ENCODE measurements at places on chromosomes 5 and 9.

- no peak for DNase-seq
Measured at GRCh38 chr9:70229026-70229425, 29.8 kb upstream of the SMC5 start.

DNA sequence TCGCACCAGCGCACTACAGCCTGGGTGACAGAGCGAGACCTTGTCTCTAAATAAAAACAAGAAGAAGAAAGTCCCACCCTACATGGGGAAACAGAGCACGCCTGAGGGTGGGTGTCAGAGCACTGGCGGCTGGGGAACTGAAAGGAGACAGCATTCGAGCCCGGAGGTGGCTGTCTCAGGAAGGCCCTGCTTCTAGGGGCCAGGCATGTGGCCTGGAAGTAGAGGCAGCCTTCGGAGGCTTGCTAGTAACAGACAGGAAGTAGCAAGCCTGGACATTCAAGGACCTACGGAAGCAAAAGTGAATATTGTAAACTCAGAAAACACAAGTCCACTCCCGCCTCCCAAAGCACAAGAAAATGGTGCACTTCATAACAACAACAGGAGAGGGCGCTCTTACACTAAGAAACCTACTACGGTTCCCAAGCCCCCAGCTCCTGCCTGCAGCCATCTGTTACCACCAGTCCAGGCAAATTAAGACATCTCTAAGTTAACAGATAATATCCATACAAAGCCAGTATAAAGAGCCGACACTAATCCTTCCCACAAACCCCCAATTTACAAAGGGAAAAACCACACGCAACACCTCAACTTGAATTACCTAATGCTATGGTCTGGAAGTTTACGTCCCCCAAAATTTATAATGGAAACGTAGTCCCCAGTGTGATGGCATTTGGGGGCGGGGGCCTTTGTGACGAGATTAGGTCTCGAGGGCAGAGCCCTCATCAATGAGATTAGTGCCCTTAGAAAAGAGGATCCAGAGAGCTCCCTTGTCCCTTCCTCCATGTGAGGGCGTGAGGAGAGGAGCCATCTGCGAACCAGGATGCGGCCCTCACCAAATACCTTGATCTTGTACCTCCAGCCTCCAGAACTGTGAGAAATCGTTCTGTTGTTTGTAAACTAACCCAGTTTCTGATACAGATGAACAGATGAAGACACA is 7.7 kb downstream of the RASGEF1C start:
- no peak for DNase-seq

- no peak for DNase-seq
Measured at GRCh38 chr9:19027825-19028224, 5.2 kb downstream of the SAXO1 start.

DNA sequence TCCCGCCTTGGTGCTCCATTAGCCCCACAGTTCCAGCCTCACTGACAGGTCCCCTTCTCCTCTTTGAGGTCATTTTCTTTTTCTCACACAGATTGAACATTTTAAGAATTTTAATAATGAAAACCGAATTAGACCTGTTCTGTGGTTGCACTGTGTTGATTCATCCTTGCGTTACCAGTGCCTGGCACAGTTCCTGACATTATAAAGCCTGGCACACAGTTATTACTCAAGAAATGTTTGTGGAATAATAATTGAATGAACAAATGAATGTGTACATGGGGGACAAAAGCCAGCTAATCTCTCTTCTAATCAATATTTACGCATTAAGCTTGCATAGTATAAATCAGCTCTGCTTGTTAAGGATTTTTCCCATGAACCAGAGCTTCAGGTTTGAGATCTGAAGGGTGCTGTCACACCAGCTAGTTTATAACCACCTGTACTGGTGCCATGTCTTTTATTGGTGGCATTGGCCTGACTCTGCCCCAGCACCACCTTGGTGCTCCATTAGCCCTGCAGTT is 80.0 kb downstream of the SV2C start:
- no peak for DNase-seq

GRCh38 chr9:114406441-114406840 is 18.7 kb upstream of the AKNA start:
- DNase-seq = no peak

- no peak for DNase-seq
Measured at GRCh38 chr5:157599565-157599964, 24.0 kb upstream of the ADAM19 start.

GRCh38 chr9:113973963-113974413 is 97.9 kb downstream of the ZNF618 start:
- no peak for DNase-seq

GRCh38 chr9:127330501-127330900 is 65.9 kb downstream of the GARNL3 start:
- no peak for DNase-seq

DNA sequence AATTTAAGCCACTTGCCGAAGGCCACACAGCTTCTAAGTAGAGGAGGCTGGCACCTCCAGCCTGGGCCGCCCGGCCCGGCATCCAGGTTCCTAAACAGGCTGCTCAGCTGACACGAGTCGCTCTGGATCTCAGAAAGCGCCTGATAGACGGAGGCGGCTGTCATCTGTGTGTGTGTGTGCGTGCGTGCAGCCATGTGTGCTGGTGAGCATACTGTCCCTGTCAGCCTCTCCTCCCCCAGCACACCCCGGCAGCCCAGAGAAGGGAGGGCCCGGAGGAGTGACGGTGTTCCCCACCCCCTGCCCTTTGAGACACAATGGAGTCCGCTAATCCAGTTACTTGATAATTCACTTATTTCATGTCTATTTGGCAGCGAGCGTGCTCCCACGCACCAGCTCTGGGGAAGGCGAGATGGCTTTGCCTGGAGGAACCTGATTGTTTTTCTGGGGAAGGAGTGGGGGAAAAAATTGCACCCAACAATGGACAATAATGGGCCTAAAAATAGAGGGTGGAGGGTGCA is 20.0 kb downstream of the NTNG2 start:
- no peak for DNase-seq

DNA sequence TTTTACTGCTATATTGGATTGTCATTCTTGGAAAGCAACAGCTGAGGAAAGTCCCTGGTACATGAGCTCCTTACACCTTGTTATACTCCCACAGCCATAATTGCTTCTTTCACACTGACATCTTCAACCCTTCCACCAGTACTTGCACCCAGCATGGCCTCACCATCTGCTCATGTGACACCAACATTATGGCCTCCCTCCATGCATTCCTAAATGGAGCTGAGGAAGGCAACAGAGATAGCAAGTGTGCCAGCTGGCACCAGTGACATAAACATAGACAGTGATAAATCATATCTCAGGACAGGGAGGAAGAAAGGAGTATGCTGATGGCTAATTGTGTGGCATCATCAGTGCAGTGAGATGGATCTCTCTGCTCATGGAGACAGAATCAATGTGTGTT is 119.5 kb downstream of the BAAT start:
- no peak for DNase-seq

- no peak for DNase-seq
Measured at GRCh38 chr9:36793277-36793676, 220.6 kb downstream of the MELK start.

- DNase-seq = no peak
Measured at GRCh38 chr5:56314529-56314928, 81.4 kb upstream of the ANKRD55 start.

- DNase-seq = no peak
Measured at GRCh38 chr9:4137681-4138099, 162.2 kb downstream of the GLIS3 start.

DNA sequence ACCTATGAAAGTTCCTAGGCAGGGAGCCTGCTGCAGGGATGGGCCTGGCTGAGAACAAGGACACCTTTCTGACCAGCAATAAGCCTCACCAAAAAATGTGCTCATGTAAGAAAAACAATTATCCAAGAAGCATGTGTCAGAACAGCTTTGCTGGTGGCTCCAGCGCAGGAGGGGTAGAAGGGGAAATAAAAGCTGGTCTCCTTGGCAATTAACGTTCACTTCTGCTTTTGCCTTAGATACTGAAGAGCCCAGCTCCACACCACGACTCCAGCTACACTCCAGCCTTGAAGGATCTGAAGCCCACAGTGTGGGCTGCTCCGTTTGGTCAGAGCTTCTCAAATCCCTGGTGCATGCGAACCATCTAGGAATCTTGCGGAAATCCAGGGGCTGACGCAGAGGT is 107.6 kb upstream of the PHYKPL start:
- DNase-seq = no peak

DNA sequence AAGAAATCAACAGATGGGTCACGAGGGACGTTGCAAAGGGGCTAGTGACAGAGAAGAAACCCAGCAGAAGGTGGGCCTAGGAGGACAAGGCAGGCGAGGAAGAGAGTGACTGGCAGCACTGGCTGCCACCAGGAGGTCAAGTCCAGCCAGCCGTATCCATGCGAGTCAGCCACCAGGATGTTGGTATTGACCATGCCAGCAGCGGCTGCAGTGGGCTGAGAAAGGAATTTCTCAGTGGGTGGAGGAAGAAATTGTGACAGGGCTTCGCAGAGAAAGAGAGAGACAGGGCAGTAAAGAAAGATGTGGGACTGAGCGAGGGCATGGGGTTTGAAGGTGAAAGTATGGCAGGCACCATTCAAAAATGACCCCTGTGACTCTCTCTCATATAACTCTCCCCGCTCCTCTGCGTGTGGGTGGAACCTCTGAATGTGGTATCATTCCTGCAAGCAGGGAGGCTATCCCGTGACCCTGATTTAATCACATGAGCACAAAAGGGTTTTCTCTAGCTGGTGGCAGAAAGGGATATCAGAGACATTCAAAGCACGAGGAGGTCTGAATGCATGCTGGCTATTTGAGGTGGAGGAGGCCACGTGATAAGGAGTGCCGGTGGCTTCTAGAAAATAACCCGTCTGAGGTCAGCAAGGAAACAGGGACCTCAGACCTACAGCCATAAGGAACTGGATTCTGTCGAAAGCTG is 45.4 kb upstream of the FBXW11 start:
- no peak for DNase-seq

- DNase-seq = no peak
Measured at GRCh38 chr9:131391020-131391419, 2.9 kb upstream of the PRRC2B start.

- DNase-seq = no peak
Measured at GRCh38 chr9:126505697-126506346, 107.9 kb upstream of the LMX1B start.

GRCh38 chr5:55624841-55625588 is 87.1 kb downstream of the SLC38A9 start:
- no peak for DNase-seq

DNA sequence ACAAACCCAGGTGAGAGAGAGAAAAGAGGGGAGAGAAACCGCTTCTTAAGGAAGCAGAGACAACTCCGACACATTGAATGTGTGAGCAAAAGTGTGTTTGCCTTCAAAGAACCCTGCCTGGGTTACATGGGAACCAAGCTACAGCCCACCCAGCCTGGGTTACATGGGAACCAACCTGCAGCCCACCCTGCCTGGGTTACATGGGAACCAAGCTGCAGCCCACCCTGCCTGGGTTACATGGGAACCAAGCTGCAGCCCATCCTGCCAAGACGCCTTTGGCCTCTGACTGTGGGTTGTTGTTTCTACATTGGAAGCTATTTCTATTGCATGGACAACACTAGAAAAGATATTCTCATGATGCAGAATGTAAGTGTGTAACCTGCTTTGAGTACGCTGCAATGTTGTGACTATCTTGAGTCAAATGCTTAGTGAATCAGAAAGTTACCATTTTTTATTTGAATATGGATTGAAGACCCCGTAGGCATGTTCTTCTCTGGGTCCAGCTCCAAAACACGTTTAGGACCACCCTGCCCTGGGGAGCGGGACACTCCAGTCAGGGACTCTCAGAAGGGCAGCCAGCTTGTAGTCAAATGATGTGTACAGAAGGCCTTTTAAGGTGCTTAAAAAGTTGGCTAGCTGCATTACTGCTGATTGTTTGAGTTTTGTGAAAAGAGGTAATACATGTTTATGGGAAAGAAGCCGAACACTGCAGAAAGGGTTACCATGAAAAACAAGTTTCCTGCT is 39.1 kb upstream of the UNC5A start:
- DNase-seq = no peak

- no peak for DNase-seq
Measured at GRCh38 chr5:115435778-115436712, 108.5 kb downstream of the FEM1C start.

- no peak for DNase-seq
Measured at GRCh38 chr9:128770286-128771030, 1.3 kb downstream of the ZER1 start.

DNA sequence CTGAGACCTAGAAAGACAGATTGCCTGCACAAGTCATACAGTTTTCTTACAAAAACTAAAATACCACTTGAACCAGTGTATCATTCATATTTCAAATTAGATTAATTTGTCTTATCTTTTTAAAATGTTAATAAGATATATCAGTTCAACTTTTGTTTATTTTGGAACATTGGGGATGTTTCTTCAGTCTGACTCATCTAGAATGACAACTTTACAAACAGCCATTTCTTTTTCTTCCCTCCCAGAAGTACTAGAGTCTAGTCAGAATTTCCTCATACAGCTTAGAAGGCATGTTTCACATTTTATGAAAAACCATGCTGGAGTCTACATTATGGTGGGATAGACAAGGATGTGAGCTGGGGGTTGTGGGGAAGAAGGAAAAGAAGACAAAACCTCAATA is 262.5 kb downstream of the NFIB start:
- no peak for DNase-seq

- DNase-seq = no peak
Measured at GRCh38 chr5:138770291-138770690, 17.1 kb downstream of the CTNNA1 start.

- no peak for DNase-seq
Measured at GRCh38 chr9:125888211-125888610, 141.0 kb downstream of the PBX3 start.

GRCh38 chr9:136024286-136024685 is 63.1 kb upstream of the UBAC1 start:
- no peak for DNase-seq

DNA sequence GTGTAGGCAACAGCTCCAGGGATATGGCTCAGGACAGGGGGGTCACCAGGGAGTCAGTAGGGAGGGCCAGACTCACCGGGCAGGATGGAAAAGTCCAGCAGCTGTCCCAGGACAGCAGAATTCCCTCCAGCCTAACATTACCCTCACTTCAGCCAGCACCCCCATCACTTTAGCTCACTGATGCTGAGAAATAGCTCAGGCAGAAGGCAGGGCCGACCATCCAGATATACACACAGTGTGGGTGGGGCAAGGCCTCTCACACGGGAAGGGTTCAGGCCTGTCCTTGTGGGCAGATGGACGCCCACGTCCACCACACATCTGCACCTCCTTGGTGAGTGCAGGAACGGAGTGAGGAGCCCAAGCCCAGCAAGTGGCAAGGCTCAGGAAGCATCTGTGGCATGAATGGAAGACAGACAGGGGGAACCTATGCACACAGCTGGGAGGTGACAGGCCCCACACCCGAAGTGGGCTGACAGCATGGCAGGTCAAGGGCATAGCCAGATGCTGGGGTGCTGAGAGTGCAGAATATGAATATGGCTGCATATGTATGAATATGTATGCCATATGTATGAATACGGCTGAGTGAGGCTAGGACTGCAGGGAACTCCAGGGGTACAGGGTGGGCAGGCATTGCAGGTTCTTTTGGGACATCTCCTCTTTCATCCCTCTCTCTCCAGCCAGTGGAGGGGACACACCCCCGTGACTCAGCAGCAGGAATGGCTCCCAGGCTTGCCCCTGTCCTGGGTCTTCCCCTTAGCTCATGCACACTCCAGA is 17.0 kb downstream of the BICD2 start:
- DNase-seq = no peak

GRCh38 chr9:101587332-101588043 is 7.3 kb downstream of the PPP3R2 start:
- no peak for DNase-seq
